ENCODE measurements at places on chromosomes 6 and 20.

- no peak for DNase-seq
Observed at GRCh38 chr6:140677781-140678528, 1303.5 kb upstream of the CITED2 start.

- DNase-seq = no peak
Observed at GRCh38 chr6:19309661-19310060, 527.5 kb upstream of the ID4 start.

DNA sequence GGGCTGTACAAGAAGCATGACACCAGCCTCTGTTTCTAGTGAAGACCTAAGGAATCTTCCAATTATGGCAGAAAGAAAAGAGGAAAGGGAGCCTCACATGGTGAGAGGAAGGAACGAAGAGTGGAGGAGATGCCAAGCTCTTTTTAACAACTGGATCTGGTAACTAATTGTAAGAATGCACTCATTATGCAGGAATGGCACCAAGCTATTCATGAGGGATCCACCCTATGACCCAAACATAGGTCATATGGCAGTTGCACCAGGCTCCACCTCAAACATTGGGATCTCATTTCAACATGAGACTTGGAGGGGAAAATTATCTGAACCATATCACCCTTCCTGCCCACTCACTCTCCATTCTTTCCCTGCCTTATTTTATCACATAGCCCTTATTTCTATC lies 496.0 kb upstream of the SPTLC3 start:
- DNase-seq = no peak

GRCh38 chr6:91453224-91453878 lies 866.5 kb upstream of the MAP3K7 start:
- DNase-seq = no peak

DNA sequence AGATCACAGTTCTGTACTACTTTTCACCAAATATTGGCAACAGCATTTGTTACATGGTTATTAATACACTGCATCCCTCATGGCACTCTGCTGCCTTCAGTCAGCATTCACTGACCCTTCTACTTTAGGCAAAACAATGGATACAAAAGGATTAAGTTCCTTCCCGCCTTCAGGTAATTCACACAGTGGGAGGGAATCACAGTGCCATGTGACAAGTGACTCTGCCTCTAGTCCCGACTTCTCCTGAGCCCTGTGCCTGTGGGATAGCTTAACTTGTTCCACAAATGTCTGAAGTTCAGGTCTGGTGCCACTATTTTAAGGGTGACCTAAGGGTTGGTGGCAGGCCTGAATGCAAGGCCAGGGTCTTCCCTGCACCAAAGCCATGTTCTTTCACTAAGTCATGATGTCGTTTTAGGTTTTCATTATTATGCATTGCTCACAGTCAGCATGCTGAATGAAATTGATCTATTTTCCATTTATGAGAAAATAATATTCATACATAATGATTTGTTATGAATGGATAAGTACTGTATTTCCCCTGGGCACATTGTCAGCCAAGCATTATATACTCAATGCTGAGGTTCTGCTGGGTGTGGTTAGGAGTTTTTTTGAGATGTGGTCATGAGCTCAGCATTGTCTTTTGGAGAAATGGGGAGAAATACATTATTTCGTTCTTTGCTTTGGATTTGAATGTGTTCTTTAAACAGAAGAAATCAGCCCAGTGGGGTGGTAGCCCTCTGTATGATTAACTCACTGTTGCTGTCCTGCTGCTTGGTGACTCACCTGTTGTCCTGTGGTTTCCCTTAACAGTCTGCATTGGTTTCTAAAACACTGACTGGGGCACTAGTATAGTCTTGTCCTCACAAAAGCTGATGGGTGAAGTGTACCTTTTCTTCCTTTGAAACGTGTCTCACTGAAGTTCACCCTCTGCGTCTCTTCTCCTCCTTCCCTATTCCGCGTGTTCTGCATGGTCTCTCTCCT lies 66.4 kb downstream of the AFDN start:
- DNase-seq = no peak

GRCh38 chr20:52683761-52684160 lies 288.4 kb upstream of the TSHZ2 start:
- DNase-seq = peak; percentile 58

DNA sequence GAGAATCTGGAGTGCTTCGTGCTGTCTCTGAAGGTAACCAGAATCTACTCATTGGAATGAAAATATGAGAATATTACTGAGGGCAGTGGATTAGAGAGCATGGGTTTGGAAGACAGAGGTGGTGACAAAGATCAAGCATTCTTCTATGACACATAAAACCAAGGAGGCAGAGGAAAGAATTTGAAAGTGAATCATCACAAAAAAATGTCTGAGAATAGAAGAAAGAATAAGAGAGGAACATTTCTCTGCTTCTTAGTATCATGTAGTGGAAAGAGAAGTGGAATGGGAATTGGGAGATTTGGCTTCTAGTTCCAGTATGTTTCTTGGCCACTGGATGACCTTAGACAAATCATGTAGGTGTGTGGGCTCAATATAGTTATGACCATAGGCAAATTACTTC lies 474.0 kb downstream of the TFAP2B start:
- DNase-seq = no peak

DNA sequence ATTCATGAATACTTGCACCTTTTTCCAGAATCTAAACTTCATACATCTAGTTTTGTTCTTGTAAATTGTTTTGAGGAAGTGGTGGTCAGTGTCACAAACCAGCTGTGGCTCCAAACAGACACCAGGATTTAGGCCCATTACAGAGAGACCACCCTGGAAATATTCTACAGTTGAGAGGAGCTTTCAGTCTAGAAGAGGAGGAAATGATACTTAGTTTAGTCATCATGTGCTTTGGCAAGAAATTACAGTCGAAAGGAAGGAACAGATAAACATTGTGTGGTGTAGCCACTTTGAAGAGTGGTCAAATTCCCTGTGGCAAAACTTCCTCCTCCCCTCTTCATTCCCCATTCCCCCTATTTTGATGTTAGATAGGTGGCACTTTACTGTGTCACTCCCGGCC lies 15.7 kb downstream of the DCBLD1 start:
- no peak for DNase-seq

DNA sequence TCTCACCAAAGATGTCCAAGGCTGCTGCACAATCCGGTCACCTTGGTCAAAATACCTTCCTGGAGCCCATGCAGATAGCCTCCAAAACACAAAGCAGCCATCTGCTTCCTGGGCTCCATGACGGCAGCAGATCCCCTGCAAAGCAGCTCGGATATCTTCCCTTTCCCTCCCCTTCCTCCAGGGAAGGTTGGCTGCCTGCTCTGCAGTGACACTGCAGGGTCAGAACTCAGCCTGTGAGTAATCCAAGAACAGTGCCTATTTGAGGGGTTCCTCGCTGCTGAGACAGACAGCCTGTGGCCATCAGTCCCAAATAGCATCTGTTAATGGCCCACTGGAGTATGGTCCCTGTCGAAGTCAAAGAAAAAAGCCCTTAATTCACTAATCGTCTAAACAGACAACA lies 270.8 kb downstream of the PREX1 start:
- DNase-seq = no peak

DNA sequence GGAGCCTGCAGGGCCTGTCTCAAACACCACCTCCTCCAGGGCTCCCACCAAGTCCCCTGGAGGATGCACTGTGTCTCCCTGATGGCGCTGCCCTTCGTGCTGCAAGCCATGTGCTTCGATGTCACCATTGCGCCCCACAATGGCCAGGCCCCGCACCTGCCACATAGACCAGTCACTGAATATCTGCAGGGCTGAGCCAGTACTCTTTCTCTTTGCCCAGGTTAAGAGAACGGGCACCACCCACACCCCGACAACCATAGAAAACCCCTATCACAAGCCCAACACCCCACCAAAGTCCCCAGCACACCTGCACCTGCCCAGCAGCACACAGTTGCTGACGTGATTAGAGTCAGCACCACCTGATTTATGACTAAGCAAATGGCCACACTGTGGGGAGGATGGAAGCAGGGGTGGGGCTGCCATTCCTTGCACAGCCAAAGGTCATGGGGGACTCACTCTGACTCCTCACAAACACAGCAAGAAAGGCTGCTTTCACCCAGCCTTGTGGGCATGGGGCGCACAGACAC lies 104.3 kb downstream of the SLC23A2 start:
- no peak for DNase-seq

GRCh38 chr20:55054453-55054852 lies 579.1 kb downstream of the DOK5 start:
- no peak for DNase-seq

- no peak for DNase-seq
Observed at GRCh38 chr20:14599613-14600012, 262.2 kb upstream of the FLRT3 start.

DNA sequence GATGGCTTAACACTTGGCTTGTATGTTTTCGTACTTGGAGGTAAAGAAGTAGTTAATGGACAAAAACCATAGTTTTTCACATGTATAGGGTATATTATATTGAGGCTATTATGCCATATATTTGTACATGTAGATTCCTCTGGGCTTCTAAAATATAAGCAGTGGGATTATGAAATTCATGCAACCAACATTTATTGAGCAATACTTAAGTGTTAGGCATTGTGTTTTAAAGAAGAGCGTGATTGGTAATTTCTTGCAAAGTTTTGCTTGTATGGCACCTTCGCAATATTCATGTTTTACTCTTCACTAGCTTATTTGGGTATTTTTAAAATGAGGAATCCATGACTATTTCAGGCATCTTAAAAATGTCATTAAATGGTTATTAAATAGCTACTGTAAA lies 2.5 kb downstream of the TULP4 start:
- no peak for DNase-seq

GRCh38 chr20:63280929-63281545 lies 8.4 kb downstream of the ARFGAP1 start:
- no peak for DNase-seq

GRCh38 chr6:94129926-94130325 lies 710.6 kb upstream of the EPHA7 start:
- no peak for DNase-seq

All from NCI-H2107 (cell line).